Naive B cell (primary cell): ENCODE measurements at places on chromosomes 11 and 22. TPM values are rescaled to one million over a fixed set of nuclear protein-coding genes. Genes with fewer than 3 reads are reported as not detected.

ACR gene
- not detected for polyA plus RNA-seq

LSP1 gene
- 399 TPM for polyA plus RNA-seq

MUC2 gene
- polyA plus RNA-seq, result not detected

HIKESHI gene
- 78.0 TPM for polyA plus RNA-seq

MAP6 gene
- polyA plus RNA-seq, result 0.32 TPM

PNPLA5 gene
- not detected for polyA plus RNA-seq

CATSPERZ gene
- polyA plus RNA-seq, result not detected

DBX1 gene
- polyA plus RNA-seq, result not detected

SPATA19 gene
- polyA plus RNA-seq, result not detected

IFITM5 gene
- polyA plus RNA-seq, result not detected

CALCA gene
- not detected for polyA plus RNA-seq

OR10A5 gene
- not detected for polyA plus RNA-seq

NFAM1 gene
- polyA plus RNA-seq, result 0.61 TPM

NELL1 gene
- not detected for polyA plus RNA-seq

CRYBB3 gene
- not detected for polyA plus RNA-seq

ACCS gene
- polyA plus RNA-seq, result 8.6 TPM

LRFN4 gene
- polyA plus RNA-seq, result 0.19 TPM

TRPM5 gene
- not detected for polyA plus RNA-seq

MPPED2 gene
- 2.5 TPM for polyA plus RNA-seq

ARFGAP2 gene
- polyA plus RNA-seq, result 103 TPM
